Fibroblast of skin of left biceps (primary cell): ENCODE measurements at places on chromosomes 7 and 10.

DNA sequence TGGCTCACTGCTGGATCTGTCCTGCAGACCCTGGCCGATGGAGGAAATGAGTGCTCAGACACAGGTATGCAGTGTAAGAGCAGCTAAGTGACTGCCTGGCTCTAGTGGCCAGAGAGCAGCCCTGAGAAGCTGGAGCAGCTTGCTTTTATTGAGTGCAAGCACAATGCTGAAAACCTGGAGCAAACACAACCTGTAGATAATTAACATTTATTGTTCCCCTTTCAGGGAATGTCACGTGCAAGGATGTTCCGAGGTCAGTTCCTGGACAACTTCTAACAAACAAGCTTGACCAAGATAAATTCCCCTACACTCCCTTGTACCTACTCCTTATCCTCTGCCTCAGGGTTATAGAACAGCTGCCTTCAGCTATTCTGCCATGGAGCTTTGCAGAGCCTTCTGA, 31.3 kb downstream of the DDC start:
- DNase-seq, result no peak

DNA sequence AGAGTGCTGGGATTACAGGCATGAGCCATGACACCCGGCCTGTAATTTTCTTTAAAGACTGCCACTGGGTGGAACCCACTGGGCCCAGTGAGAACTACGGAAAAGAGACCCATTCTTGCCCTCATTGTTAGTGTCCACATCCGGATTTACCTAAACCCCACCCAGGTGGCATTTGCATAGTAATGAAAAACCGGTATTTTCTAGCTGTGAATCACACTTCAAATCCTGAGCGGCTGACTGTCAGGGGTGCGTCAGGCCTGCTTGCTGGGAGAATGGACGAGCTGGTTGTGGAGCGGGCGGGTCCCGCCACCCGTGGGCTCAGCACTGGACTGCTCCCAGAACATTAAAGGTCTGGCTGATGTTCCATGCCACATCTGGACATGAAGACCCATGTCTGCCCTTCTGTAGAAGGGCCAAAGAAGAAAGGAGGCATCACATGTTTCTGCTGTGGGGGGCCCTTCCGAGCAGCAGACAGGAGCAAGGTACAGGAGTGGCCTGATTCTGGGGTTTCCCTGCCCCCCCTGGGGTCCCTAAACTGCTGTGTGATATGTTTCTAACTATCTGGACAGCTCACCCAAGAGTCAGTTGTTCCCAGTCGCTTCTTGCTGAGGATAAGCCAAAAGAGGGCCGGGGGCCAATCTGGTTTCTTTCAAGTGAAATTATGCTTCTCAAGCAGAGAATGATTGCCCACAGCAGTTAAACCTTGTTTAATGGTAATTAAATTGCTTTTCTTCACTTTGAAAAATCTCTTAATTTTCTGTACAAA, 46.4 kb downstream of the KIAA1217 start:
- DNase-seq, result no peak

DNA sequence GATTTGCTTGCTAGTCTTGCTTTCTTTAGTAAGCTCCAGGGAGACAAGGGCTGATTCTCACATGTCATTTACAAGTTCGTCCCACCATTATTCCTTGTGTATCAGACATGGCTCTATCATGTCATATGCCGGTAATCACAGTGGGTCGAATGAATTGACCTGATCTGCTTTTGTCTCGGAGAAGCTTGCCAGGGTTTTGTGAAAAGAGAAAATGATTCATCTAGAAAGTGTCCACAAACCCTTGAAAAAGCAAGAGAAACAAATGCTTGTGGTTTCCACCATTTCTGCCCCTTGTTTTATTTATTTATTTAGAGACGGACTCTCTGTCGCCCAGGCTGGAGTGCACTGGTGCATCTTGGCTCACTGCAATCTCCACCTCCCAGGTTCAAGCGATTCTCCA, 278.5 kb downstream of the TCF7L2 start:
- DNase-seq, result peak; percentile 47

DNA sequence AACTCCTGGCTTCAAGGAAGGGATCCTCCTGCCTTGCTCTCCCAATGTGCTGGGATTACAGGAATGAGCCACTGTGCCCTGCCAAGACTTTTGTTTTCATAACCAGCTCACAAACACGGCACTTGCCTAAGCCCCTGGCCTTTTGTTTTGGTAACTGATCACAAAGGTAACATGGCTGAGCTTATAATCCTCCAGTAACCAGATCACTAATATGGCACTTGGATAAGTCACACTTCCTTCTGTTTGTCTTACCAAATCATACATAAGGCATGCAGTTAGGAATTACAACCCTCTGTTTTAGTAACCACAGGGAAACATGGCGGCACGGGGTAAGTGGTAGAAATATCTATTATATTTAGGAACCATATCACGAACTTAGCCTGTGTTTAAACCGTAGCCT, 577.1 kb downstream of the CALN1 start:
- no peak for DNase-seq

DNA sequence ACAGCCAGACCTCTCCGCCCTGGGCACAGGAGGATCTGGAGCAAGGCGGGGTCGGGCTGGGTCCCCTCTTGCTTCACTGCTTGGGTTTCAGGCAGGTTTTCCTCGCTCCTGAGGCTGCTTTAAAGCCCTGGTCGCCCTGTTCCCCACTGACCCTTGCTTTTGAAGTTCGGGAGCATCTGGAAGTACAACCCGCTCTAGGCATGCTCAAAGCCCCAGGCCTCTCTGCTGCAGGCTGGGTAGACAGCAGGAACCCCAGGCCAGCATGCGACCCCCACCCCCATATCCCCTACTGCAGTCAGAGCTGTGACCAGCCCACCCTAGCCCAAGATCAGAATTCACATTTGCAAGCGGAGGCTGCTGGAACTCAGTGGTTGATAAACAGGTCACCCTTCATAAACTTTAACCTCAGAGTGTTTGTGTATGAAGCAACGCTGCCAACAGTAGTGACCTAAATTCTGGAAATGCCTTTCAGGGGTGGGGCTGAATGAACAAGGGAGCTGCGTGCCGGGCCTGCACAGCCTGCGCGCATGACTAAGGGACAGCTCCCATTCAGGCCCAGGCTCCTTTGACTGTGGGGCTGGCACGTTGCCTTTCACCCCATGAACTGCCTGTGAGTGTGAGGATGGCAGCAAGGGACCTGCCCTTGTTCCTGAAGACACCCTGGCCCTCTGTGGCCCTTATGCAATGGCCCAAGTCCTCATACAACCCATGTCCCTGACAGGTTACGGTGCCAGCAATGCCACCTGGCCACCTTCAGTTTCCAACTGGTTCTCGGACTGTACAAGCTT, 52.5 kb downstream of the PROSER2 start:
- DNase-seq, result peak; percentile 6

- no peak for DNase-seq
These were observed 40.2 kb downstream of the SND1 start for GRCh38 chr7:127692200-127692599.

- DNase-seq, result no peak
These were observed 242.1 kb upstream of the C7orf33 start for GRCh38 chr7:148348466-148348865.

DNA sequence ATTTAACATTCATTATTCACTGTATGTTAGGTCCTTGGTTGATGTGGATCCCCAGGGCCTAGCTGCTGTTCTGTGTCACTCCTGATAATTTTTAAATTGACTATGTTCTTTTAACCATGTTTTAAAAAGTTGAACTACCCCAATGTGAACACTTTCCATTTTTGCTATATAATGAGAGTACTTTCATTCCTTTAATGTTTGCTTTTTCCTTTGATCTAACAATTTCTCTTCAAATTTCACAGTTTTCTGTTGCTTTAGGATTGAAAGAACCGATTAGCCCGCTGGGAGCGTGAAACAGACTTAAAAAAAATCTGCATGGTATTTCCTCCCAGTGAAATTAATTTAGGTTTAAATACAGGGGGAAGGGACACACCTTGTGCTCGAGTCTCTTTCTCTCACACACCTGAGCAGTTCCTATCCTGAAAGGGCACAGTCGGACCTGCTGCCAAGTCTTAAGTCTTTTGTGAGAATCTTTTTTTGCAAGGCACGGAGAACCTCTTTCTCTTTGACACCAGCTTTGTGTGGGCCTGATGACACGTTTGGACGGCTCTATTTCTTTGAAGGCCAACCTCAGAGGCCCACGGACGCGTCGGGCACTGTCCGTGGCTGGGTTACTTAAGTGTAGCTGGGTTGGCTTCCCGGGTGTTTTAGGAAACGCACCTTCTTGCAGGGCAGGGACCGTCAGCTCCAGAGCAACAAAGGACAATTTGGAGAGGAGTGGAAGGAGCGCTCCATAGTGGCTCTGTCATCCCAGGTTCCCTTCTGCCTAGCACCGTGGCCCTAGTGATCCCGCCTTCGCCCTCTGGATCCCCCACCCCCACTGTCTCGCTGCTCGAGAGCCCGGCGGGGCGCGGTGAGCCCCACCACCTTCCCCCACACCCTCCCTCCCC, 1.0 kb upstream of the CHN2 start:
- DNase-seq, result no peak

DNA sequence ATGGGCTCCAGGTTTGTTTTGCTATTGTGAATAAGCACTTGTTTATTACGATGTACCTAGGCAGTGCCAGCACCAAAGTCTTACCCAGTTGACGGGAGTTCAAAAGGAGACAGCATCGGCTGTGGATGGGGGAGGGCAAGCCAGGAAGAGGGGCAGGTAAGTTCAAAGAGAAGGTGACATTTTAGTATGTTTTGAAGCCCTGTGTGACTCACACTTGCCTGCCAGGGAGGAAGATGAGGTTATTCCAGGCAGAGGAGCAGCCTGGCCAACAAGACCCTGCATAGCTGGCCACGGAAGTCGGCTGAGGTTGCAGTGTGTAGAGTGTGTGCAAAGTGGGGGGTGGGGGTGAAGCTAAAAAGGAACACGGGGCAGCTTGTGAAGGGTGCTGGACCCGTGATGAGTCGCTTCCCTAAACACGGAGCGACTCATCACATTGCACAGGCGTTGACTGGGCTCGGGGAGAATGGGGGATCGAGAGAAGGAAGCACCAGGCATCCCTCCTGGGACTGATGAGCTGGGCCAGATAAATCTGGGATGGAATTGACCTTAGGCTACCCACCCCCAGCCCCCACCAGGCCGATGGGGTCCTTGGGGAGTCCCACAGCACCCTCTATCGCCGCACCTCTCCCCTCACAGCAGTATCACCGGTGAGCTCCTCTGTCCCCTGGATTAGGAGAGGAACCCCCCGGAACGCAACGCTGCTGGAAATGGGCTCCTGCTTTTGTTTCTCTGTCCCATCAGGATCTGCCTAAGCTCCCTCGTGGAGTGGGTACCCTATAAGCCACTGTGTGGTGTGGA, 97.9 kb upstream of the IKZF1 start:
- no peak for DNase-seq

DNA sequence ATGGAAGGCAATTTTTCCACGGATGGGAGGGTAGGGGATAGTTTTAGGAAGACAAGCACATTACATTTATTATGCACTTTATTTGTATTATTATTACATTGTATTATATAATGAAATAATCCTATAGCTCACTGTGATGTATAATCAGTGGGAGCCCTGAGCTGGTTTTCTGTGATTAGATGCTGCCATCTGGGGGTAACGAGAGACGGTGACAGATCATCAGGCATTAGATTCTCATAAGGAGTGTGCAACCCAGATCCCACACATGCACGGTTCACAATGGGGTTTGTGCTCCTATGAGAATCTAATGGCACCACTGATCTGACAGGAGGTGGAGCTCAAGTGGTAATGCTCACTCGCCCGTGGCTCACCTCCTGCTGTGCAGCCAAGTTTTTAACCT, 103.9 kb upstream of the STK17A start:
- DNase-seq, result no peak

DNA sequence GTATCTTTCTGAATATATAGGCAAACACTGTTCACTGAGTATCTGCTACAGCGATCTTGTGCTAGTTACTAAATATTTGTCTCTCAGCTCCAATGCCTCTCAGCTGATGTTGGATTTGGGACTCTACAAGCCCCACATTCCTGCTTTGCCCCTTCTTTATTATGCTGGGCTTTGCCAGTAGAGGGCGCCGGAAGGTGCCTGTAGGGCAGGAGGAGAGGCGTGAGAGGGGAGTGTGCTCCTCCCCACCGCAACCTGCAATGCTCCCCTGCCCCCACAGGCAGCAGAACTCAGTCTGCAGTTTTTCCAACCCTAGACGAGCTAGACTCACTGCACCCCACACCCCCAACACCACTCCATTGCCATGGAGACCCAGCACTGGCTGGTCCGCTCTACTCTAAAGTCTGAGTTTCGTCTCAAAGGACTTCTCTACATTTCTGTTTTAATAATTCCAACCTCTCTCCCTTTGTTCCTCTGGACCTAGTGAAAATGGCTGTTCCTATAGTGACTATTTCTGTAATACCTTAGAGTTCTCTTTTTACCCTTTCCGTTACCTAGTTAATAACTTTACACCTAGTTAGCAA, 337.6 kb downstream of the CCSER2 start:
- DNase-seq, result no peak

DNA sequence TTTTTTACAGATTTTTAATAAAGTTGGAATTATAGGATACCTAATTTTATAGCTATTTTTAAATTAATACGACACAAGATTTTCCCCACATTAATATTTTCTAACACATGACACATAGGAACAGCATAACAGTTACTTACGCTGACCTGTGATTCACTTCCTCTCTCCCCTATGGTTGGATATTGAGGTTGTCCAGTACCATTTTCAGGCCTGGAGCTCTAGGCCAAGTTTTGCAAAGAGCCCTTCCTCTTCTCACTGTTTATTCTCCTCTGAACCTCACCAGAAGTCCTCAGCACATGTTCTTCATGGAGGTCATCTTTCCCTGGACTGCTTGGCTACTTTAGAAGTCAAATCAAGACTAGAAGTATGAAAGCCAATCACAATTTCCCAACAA, 28.2 kb downstream of the LYZL1 start:
- no peak for DNase-seq

DNA sequence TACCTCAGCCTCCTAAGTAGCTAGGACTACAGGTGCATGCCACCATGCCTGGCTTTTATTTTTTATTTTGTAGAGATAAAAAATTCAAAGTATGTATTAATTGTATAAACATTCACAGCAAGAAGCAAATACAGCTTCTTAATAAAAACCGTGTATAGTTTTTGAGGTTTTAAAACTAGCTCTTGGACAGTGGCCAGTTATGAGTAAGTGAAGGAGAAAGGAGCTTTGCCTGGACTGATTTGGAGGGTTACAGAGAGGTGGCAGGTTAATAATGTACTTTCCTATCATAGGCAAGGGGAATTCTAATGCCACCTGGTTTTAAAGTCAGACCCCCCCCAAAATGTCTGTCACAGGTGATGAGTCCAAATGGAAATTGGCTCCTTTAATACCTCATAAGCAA, 43.4 kb downstream of the ZNRF2 start:
- DNase-seq, result no peak

DNA sequence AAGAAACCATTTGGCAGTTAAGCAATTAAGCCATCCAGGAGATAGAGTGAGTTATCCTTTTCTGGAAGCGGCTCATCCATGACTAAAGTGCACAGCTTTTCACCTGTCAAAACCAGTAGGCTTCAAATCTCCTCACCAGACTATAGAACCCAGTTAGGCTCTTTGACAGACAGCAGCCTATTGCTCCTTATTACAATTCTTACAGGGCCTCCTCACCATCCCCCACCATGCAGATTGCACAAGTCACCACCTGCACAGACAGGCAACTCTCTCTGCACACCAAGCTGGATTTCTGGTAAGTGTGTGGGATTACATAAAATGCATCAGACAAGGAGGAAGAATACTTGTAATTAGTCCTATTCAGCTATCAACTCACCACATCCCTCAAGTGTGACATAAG, 301.6 kb downstream of the SNX13 start:
- no peak for DNase-seq

- DNase-seq, result no peak
These were observed 125.4 kb downstream of the AUTS2 start for GRCh38 chr7:69723663-69724062.

GRCh38 chr7:124924906-124925305, 4.7 kb downstream of the POT1 start:
- no peak for DNase-seq
